ENCODE measurements at places on chromosomes 4 and X.

DNA sequence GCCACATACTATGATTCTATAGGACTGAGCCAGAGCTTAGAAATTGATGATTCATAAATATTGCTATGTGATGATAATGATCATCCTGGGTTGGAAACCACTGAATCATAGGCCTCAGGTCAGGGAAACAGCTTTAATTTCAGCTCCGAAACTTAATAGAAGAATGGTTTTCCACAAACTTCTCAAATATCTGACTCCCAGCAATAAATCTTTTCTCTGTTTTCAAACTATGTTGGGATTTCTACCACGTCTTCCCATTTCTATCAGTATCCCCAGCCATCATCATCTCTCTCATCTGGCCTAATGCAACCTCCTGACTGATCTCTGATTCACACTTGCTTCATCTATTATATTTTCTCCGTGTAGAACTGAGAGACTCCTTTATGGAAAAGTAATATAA, 521.8 kb upstream of the AGA start:
- no peak for DNase-seq

GRCh38 chr4:3834663-3835521, 68.7 kb downstream of the ADRA2C start:
- no peak for DNase-seq

GRCh38 chr4:75736862-75737261, 12.5 kb downstream of the USO1 start:
- DNase-seq: no peak

DNA sequence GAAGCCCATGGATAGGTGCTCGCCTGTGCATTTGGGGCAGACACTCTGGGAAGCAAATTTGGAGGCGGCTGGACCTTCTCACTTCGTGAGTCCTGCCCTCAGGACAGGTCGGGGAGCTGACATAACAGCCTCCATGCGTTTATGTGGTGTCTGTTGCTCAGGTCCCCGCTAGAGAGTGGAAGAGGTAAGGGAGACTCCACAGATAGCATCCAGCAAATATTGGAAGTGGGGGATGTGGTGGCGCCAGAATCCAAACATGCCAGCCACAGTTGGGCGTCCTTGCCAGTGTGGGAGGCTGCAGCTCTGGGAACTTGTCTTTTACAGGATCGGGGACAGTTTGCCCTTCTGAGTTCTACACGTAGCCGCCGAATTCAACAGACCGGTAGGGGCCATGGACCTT, 47.8 kb downstream of the ZNF182 start:
- DNase-seq: no peak

DNA sequence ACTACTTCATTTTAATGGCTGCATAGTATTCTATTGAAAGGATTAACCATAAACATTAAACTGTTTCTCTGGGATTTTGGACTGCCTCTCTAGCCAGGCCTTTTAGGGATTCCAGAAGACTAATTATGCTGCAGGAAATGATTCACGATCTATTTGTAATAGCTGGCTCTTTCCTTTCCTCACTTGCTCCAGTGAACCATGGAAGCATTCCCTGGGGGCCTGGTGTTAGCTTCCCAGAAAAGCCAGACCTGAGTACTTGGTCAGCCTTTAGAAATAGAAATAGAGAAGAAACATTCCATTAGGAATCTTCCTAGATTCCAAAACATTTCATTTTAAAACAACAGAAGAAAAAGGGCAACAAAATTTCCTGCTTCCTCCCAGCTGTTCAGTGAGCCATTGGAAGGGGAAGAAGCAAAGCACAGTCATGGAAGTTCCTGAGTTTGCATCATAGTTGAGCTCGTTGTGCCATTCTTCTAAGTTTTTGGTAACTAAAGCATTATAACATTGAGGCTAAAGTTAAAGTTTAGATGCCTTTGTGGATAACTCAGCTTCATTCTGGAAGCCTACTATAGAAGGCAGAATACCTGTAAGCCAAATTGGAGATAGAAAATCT, 83.5 kb downstream of the NPNT start:
- DNase-seq: no peak

DNA sequence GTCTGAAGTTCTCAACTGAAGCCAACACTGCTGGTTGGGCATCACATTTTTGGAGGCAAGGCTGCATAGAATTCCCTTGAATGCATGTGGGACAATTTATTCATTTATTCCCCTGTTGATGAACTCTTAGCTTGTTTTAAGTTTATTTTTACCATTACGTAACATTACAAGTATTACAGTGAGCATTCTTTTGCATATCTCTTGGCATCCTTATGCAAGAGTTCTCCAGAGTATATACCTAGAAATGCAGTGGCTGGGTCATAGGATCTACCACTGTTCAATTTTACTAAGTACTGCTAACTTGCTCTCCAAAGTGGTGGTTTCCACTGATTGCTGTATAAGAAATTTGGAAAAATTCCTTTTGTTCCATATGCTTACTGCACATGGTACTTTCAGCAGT, 66.5 kb downstream of the UCHL1 start:
- DNase-seq: no peak

GRCh38 chrX:3449287-3449686, 102.8 kb upstream of the MXRA5 start:
- no peak for DNase-seq
